ENCODE measurements at places on chromosomes 2 and 18. TPM values are rescaled to one million over a fixed set of nuclear protein-coding genes. Genes with fewer than 3 reads are reported as not detected.
A peak's percentile ranks its signal among the peaks of the same experiment; 100 is the strongest.

DNA sequence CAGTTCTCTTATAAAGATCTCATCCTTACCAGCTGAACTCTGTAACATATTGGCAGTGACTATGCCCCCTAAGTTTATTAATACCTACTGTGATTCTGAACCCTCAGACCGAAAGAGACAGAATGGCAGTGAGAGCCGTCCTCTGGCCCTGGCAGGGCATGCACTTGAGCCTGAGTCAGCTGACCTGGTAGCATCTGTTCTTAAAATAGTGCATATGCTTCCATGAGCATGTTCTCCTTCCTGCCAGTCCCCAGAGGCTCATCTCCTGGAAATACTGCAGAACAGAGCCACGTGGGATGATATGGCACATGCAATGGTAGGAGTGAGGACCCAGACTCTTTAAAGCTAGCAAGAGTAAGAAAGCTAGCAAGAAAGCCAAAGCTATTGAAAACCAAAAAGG, 59.0 kb downstream of the RASGRP3 start:
- no peak for DNase-seq

DNA sequence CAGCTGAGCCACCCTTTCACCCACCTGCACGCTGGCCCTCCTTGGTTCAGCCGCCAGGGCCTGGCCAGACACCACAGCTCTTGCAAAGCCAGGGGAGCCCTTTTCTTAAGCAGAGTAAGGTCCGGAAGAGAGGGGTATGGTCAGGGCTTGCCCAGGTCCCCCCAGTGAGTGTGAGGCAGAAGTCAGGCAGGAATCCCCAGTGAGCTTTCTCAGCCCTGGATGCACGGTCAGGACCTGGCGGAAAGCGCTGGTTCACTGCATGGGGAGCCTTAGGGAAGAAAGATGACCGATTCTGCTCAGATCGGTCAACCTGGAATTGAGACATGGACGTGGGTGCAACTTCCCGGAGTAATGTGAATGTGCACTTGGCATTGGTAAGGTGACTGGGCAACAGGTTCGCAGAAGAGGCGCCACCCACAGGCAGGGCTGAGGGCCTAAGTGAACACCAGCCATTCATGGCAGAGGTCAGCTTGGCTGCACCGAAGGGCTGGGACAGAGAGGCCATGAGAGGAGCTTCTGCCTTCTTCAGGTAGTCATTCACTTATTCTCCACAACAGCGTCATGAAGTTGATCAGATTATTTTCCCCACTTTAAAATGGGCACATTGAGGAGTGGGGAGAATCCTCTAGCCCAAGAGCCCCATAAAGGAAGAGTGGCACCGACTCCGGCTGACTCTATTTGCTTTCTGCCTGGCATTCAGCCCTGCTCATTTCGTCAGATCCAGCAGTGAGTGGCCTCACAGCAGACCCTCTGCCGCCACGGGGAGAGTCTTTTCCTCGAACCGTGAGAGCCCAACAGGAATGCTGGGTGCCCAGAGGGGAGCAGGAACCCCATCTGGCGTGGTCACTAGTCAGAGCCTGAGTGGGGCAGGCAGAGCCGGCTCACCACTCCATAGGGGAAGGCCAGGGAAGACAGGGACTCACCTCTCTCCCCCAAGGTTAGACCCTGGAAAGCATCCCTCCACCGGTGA, 35.8 kb downstream of the SCTR start:
- DNase-seq: peak; percentile 71

GRCh38 chr2:226796840-226797288, 2.8 kb downstream of the IRS1 start:
- DNase-seq: no peak

- no peak for DNase-seq
These were observed 4.3 kb downstream of the AAK1 start for GRCh38 chr2:69639266-69639665.

Gene CNDP1
- 0.19 TPM for total RNA-seq

Gene VPS4B
- 46.2 TPM for total RNA-seq

DNA sequence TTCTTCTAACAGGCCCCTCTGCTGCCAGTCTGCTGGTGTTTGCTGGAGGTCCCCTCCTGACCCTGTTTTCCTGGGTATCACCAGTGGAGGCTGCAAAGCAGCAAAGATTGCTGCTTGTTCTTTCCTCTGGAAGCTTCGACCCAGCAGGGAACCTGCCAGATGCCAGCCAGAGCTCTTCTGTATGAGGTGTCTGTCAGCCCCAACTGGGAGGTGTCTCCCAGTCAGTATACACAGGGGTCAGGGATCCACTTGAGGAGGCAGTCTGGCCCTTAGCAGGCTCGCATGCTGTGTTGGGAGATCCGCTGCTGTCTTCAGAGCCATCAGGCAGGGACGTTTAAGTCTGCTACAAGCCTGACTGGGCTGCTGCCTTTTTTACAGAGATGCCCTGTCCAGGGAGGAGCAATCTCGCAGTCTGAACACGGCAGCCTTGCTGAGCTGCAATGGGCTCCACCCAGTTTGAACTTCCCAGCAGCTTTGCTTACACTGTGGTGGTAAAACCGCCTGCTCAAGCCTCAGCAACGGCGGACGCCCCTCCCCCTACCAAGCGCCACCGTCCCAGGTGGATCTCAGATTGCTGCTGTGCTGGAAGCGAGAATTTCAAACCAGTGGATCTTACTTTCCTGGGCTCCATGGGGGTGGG, 29.9 kb downstream of the CHCHD5 start:
- no peak for DNase-seq

GRCh38 chr2:181471783-181472182, 14.6 kb downstream of the ITGA4 start:
- DNase-seq: no peak

Gene MYCN
- 1.1 TPM for total RNA-seq

- no peak for DNase-seq
These were observed 350.3 kb upstream of the HS6ST1 start for GRCh38 chr2:128668946-128669345.

- no peak for DNase-seq
These were observed 20.2 kb upstream of the ADAM23 start for GRCh38 chr2:206423147-206423546.

DNA sequence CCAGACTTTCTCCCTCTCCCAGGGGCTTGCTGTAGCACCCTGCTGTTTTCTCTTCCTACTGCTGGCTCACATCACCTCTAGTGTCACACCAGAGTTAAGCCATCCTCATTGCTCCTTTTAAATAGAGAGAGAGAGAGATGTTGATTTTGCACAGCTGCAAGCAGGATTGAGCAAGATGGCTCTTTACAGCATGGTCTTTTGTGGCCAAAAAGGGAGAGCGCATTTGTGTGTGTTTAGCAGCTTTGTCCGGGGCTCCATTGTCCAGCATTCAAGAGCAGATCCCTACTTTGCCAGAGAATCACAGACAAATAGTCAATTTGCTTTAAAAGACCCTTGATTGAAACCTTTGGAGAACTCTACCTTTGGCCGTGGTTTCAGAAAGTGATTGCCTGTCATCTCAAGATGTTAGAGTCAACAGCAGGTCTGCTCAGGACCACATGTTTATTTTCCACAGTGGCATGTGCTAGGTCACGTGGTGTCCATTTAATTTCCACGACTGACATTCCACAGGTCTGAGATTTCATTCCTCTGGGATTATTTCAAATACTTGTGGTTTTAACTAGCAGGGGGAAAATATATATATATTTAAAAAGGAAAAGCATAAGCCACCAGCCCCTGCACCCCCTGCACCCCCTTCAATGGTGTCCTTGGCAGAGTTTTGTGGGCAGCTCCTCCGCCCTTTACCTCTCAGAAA, 359.9 kb upstream of the SLC14A2 start:
- DNase-seq: no peak

GRCh38 chr2:9474361-9475057, at the start of gene IAH1:
Gene IAH1 (plus strand): TSS chr2:9474551. CDS start chr2:9474567, 16 bp downstream.
- DNase-seq: peak; percentile 89

DNA sequence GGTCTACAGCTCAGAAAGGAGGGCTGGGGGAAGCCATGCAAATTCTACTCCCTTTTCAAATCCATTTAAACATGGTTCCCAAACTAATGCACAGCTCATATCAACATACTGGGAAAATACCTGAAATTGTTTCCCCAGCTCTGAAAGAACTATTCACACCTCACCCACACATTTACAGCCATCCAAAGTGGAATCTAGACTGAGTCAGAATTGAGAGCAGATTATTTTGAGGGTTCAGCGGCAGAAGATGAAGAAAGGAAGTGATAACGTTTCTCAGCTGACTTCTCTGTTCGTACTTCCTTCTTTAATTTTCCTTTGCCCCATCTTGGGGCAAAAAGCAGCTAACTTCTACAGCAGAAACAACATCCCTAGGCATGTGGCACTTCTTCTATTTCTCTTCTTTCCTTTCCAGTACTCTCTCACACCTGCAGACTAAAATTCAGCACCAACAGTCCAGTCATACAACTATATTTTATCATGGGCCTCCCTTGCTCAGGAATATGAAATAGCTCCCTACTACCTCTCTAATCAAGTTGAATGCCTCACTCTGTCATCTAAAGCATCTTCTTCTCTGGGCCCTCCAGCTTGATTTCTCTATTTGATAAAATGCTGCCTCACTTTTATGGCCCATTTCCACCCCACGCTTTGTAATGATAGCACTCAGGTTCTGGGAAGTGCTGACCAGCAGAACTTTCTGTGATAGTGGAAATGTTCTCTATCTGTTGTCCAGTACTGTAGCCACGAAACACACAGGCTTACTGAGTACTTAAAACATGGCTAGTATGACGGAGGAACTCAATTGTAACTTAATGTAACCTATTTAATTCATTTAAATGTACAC, 35.9 kb downstream of the ARHGAP25 start:
- no peak for DNase-seq

Gene GLB1L
- total RNA-seq: 5.3 TPM

Gene PROKR1
- total RNA-seq: not detected
